ENCODE measurements at places on chromosomes 5 and 9. TPM values are rescaled to one million over a fixed set of nuclear protein-coding genes. Genes with fewer than 3 reads are reported as not detected.

SLC6A3 gene
- not detected for total RNA-seq

INSL4 gene
- total RNA-seq = not detected

HAPLN1 gene
- 1.1 TPM for total RNA-seq

TAF1L gene
- total RNA-seq = under 0.01 TPM

SLC27A6 gene
- total RNA-seq = 0.57 TPM

COL27A1 gene
- 29.2 TPM for total RNA-seq

EDIL3 gene
- 54.3 TPM for total RNA-seq

GABRB2 gene
- total RNA-seq = under 0.01 TPM

SOX30 gene
- not detected for total RNA-seq
